Activated naive CD4-positive, alpha-beta T cell treated with anti-CD3 and anti-CD28 coated beads, Interleukin-2, amount 10 ng/mL, durations not matched to agents 7 days and 5 days (primary cell): ENCODE measurements at places on chromosomes 6 and 20.

DNA sequence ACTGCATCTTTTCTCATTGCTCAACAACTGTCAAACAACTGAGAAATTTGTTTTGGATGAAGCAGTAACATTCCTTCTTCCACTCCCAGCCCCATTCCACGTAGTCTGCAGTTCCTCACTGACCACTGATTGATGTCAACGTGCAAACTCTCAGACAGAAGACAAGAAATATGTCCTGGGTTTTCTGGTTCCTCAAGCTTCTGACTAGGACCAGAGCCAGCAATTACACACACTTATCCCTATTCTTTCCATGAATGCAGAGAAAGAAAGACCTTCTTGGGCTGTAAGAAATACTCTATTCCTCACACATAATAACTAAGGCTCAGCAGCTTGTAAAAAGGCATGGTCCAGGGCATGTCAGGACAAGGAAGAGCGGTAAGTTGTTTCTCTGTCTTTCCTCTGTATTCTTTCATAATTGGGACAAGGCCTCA lies 790.1 kb upstream of the SLC35B3 start:
- no peak for DNase-seq

DNA sequence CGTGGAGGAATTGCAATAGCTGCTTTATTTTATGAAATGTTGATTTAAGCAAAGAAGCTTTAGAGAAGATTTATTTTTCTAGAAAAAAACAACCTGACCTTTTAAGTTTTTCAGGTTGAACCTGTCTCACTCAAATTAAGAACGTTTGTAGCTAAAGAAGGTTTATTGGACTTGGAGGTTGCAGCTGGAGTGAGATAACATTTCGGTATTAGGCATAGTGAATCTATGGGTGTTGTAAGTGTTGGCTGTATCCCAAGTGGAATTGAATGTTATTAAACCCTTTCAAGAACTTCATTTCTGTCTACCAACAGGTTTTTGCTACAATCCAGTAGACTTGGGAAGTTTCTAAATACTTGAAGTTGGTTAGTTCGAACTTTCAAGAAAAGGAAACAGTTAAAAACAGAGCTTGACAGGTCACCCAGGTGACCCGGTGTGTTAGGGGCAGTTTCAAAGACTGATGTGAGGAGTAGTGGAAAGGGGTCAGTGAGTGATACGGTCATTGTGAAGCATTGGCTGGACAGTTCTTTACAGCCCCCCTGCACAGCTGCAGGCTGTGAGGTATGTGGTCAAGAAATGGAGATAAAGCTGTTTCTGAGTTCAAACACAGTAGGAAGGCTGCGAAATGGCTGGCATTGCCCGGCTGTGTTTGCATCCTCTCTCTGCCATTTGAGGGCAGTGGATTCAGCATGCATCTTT lies 2.4 kb upstream of the TBCC start:
- DNase-seq: no peak

- DNase-seq: no peak
Observed at GRCh38 chr6:105317607-105318533, 85.0 kb downstream of the PREP start.

- peak; percentile 33 for DNase-seq
Observed at GRCh38 chr6:2221726-2222274, 23.6 kb downstream of the GMDS start.

- DNase-seq: peak; percentile 77
Observed at GRCh38 chr6:52286798-52287432, 2.4 kb upstream of the MCM3 start.

DNA sequence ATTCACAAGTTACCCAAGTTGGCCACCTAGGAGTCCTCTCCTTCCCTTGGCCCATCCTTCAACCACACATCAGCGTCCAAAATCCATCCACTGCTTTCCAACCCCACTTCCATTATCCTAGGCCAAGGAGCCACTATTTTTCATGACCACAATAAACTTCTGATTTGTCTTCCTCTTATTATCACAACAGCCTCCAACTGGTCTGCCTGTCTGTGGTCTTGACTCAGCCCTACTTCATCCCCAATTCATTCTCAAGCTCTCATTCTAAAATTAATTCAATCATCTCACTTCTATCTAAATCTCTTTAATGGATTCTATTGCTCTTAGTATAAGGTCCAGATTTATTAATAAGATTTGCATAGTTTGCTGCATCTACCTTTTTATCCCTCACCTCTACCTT lies 189.0 kb upstream of the PRDM1 start:
- no peak for DNase-seq

DNA sequence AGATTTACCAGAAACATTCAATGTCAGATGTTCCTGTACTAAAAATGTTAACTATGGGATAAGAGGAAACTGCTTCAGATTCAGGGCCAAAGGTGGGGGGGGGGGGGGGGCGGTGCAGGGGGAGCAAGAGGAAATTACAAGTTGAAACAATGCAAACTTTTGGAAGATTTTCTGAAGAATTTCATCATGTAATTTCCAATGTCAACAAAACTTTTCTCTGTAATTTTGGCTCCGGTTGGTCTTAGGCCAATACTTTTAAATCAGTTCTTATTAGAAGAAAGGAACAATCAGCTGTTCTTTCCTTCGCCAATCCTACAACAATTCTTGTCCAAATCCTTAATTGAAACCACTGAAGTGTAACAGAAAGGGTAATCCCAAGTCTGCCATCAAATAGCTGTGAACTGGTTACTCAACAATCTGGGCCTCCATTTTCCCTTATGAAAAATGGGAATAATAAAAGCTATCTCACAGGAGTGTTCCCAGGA lies 13.1 kb downstream of the UQCC1 start:
- no peak for DNase-seq

DNA sequence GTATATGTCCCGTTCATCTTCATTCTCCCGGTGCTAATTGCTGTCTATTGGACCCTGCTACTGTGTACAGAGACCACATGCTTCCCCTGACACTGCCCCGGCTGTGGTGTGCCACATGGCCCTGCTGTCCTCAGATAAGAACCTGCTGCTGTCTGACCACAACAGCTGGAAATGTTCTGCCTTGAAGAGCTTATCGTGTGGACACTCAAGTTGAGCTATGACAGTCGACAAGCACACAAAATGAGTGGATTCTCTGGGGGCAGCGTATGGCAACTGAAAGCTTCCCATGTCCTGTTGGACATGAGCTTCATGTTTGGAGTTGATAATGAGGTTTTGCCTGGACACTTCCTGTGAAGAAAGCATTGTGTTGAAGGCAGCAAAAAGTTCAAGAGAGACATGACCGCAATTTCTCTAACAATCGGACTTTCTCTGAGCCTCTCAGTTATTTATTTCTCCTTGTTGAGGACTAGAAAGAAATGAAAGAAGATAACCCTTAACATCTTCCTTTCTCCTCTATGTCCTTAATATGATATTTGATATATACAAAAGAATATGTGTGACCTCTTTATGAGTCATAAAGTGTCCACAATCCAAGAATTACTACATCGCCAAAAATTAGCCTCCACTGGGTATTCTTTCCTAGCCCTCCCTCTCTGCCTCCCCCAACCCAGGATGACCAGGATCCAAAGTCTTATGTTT lies 187.1 kb upstream of the TCF21 start:
- no peak for DNase-seq

DNA sequence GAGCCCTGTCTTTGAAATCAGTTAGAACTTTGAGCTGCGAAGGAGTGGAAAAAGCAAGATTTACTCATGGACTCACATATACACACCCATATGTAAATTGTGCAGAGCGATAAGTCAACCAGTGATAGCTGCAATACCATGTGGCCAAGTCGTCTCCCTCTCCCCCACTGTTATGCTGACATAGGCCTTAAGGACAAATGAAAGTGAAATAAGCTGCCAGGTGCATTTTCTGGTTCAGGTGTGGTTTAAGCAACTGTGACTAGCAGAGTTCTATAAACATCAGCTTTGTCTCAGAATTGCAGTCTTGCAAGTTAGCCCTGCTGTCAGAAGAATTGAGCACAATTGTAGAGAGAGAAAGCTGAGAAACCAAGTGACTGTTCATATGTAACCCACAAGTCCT lies 9.6 kb downstream of the FAM83B start:
- no peak for DNase-seq

GRCh38 chr6:96234444-96234843 lies 218.7 kb downstream of the FUT9 start:
- no peak for DNase-seq

DNA sequence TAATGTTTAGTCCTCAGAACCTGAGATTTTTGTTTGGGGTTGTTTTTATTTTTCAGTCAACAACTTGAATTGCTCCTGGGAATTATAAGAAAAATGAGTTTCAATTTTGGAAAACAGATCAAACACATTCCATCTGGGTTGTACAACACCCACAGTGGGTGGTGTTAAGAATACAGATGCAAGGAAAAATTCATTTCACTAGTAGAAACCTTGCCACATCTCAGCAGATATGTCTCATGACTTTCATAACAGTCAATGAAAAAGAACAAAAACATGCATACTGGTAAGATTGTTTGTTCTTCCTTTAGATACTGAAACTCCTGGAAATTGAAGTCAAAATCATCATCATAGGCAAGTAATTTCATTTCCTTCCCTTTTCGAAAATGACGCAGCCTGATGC lies 78.9 kb downstream of the MOXD1 start:
- DNase-seq: no peak

DNA sequence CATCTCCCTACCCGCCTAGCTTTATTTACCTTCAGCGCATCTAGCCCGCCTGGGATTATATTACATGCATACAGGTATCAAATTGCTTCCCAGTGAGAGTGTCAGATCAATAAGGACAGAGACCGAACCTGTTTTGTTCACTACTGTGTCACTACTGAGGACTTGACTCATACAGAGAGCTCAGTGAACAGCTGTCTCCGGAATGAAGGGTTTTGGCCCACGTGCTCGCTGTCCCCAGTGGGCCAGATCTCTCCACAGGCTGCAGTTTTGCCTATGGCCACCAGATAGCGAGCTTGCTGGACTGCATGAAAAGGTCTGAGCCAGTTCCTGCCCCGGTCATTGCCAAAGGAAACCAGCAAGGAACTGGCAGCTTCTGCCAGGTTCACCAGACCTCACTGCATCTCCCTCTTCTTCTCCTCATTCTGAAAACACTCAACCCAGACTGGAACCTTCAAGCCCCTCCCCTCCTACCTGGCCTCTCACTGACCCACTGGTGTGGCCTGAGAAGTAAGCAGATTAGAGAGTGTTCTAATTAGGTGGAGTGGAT lies 150.8 kb downstream of the ZMYND8 start:
- no peak for DNase-seq

DNA sequence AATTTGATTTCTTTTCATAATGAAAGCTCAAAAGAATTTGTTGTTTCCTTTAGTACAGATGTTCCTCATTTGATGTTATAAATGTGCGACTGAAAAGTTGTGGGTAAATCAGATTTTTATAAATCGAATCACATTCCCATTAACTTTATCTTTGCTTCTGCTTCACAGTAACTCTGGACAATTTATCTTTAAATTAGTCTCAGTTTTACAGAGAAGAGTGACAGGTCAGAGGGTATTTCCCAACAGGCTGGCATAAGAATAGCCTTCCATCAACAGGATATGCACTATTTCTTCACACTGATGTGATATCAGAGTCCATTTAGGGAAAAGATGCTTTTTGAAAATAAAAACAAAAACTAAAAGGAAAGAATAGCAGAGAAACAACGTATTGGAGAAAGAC lies 286.9 kb downstream of the FRK start:
- DNase-seq: no peak

GRCh38 chr6:73969971-73970970 lies 274.3 kb downstream of the CD109 start:
- DNase-seq: no peak

GRCh38 chr20:62370807-62371587 lies 3.9 kb upstream of the LAMA5 start:
- no peak for DNase-seq

- no peak for DNase-seq
Observed at GRCh38 chr6:169837529-169838250, 86.3 kb downstream of the ERMARD start.

DNA sequence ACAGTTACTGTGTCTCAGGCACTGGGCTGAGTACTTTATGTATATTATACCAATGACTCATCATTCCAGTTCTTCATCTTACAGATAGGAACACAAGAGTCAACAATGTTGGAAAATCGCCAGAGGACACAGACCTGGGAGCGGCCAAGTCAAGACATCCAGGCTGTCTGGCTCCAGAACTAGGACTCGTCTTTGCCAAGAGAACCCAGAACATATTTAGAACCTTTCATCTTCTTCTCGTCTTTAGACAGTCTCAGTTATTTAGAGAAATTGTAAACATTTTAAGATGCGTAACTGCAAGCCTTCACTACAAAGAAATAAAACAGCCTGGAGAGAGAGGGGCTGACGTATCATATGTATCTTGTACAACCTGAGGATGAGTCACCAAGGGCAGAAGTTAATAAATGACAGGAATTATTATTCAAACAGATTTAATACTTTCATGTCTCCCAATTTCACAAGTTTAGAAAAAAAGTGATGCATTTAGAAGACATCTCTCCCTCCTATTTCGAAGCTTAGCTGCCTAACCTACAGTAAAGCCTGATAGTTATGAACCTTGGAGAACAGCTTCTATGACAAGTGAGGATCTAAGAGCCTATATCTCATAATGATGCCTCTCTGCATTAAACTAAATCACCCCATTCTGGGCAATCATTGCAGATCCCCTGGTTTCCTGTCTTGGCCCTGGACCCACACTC lies 43.4 kb downstream of the SLC22A3 start:
- no peak for DNase-seq

DNA sequence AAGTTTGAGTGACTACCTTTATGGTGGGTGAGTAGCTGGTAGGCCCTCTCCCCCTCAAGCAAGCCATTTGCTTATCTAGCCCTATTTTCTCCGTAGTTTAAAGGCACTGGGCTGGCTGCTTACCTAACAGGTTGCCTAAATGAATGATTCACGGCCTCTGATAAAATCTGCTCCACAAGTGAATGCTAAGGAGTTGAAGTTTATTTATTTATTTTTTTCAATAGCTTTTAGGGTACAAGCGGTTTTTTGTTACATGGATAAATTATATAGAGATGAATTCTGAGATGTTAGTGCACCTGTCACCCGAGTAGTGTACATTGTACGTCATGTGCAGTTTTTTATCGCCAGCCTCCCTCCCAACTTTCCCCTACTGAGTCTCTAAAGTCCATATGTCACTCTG lies 8.3 kb upstream of the CDH26 start:
- no peak for DNase-seq

DNA sequence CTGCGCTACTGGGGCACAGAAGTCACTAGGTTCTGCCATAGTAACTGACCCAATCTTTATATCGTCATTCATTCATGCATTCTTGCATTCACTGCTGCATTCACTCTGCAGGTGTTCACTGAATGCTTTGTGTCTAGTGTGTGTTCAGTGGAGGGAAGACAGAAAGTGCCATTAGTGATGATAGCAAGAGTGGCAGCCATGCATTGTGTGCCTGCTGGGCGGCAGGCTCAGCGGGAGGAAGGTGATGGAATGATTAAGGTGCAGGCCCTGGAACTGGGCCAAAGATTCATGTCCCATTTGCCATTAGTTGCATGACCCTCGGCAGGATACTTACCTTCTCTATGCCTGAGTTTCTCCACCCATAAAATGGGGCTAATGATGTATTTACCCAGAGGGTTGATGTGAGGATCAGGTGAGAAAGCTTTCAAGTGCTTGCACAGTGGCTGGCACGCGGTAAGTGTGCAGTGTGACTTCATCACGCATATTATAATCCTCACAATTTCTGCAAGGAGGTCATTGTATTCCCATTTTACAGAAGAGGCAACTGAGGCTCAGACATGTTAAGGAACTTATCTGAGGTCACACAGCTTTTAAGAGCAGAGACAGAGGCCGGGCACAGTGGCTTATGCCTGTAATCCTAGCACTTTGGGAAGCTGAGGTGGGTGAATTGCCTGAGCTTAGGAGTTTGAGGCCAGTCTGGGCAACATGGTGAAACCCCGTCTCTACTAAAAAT lies 40.1 kb downstream of the ITPR3 start:
- no peak for DNase-seq

GRCh38 chr6:75397656-75398465 lies 95.7 kb downstream of the FILIP1 start:
- DNase-seq: no peak
